A673 (cell line): ENCODE measurements at places on chromosomes 11 and 22.

DNA sequence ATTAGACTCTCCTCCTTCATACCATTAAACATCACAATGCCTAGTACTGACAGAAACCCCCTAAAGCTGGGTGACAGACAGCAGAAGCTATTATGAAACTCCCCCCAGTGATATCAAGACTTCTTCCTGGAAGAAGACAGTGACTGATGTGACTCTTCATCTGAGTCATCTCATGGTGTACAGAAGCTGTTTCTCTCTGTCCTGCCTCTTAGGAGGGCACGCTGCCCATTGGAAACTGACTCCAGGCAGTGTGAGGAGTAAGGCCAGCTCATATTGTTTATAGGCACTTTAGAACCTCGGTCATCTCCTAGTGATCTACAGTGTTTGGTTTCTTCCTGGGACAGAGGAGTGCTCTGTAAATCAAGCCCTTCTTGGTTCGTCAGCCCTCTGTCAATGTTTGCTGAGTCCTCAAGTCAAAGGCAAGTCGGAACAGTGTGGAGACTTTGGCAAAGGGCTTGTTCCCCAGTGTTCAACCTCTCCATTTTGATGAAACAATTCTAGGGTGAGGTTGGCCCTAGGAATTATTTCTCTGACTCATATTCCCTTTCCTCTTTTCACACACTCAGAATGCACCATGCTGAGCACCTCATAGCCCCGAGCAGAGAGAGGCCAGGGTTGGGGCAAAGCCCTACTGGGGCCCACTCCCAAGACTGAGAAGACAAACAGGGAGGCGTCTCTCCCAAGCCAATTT, 172.5 kb upstream of the TMEM45B start:
- peak; percentile 51 for DNase-seq

GRCh38 chr11:77316733-77317342, 15.4 kb upstream of the GDPD4 start:
- DNase-seq = no peak

- no peak for DNase-seq
Measured at GRCh38 chr11:72921028-72921716, 107.0 kb downstream of the ATG16L2 start.

DNA sequence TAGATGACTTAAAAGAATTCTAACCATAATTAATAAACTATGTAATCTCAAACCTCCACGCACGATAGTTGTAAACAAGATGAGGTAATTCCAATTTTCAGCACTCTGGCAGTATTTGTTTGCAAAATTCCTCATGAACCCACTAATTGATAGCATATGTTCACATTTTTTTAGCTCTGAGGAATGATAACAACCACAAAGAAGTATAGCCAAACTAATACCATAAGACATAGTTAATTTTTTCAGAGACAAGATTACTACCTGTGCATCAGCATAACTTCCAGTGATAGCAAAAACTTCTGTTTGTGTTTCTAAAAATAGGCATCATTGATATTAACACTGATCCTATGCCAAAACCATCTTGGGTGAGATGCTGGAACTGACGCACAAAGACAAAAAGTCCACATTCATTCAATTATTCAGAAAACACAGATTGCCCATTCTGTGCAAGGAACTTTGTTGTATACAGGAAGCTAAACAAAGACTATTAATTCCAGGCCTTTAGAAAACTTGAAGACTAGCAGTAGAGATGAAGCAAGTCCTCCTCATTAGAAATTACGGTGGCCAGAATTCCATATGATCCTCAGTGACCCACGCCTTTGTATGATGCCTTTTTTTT, 57.7 kb downstream of the PDGFD start:
- DNase-seq = no peak

GRCh38 chr22:44693756-44694155, 8.2 kb upstream of the PRR5 start:
- no peak for DNase-seq

- DNase-seq = no peak
Measured at GRCh38 chr11:21912285-21912684, 280.6 kb upstream of the ANO5 start.

DNA sequence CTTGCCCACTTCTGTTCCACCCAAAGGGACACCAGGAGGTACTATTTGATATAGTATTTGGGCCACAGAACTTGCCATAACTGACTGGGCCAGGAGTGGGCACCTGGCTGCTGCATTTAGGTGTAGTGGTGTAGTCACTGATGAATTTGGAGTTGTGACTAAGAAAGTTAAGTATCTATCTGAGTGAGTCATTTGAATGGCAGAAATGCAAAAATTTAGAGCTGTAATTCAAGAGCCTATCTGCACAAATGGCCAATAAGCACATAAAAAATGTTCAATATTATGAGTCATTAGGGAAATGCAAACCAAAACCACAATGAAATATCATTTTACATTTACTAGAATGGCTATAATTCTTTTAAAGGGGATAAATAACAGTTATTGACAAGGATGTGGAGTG, 14.7 kb downstream of the GLYATL2 start:
- DNase-seq = no peak

DNA sequence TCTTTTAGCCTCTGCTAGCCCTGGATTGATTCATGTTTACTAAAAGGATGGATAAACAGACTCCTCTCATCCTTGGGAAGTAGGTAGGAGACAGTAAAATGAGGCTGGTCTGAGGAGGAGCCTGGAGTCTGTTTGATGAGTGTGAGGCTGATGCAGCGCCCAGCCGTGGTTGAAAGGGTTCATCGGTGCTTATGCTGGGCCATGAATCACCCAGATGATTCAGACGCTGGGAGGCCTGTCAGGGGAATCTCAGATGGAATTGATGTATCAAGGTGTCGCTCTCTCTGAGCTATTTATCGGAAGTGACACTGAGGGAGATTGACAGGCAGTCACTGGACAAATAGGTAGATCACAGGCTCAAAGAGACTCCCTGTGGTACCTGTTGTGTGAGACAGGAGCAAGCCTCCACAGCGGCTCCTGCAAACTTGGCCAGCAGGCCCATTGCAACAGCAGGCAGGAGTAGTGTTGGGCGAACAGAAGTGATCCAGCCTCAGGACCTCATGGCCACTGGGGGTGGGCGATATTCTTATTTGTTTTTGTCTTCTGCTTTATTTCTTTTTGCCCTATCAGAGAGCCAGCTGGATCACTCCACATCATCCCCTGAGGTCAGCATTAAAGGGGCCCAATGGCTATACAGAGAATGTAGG, 109.9 kb upstream of the CADM1 start:
- no peak for DNase-seq

GRCh38 chr22:23292453-23293350, 112.4 kb downstream of the BCR start:
- no peak for DNase-seq

- peak; percentile 84 for DNase-seq
Measured at GRCh38 chr11:65637794-65638419, at the start of gene SIPA1. Gene SIPA1 (plus strand): TSS chr11:65638101. CDS start chr11:65640922, 2,821 bp downstream.

GRCh38 chr11:93857413-93858120, 7.1 kb upstream of the VSTM5 start:
- DNase-seq = no peak

DNA sequence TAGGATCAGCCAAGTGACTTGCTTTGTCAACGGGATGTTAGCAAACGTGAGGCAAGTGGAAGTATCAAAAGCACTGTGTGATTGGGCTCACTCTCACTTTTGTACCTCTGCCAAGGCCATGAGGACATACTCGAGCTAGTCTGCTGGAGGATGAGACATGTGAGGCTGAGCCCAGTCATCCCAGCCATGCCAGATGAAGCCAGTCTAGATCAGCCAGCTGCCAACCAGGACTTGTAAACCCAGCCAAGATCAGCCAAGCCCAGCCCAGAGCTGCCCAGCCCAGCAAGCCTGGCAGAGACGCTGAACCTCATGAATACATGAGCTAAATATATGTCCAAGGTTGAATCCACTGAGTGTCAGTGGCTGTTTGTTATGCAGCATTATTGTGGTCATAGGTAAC, 369.7 kb downstream of the MN1 start:
- DNase-seq = no peak
